Activated naive CD8-positive, alpha-beta T cell treated with anti-CD3 and anti-CD28 coated beads, Interleukin-2, amount 10 ng/mL, durations not matched to agents 7 days and 5 days (primary cell): ENCODE measurements at places on chromosomes 3 and 15.

DNA sequence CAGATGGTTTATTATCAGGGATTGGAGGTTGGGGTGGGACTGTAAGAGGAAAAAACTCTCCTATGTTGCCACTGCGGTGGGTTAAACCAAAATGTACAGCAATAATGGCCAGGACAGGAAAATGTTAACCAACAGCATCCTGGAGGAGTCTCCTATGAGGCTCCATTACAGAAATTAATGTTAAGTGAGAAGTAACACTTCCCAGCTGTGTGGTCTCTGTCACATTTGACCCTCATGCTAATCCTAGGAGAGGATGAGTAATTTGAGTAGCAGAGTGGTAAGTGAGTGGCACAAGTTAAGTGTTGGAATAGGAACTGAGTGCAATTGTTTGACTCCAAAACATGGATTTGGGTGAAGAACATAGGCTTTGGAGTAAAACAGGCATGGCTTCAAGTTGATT, 39.0 kb downstream of the ARHGEF3 start:
- no peak for DNase-seq
- H3K4me3 ChIP-seq, result no peak overlapping the region
- H3K4me1 ChIP-seq, result peaks cover 68% of the 10 kb centered on the region
- peaks cover 72% of the 10 kb centered on the region for H3K36me3 ChIP-seq
- H3K27me3 ChIP-seq, result no peaks in the 10 kb centered on the region
- H3K27ac ChIP-seq, result peak overlapping the region; percentile 38

DNA sequence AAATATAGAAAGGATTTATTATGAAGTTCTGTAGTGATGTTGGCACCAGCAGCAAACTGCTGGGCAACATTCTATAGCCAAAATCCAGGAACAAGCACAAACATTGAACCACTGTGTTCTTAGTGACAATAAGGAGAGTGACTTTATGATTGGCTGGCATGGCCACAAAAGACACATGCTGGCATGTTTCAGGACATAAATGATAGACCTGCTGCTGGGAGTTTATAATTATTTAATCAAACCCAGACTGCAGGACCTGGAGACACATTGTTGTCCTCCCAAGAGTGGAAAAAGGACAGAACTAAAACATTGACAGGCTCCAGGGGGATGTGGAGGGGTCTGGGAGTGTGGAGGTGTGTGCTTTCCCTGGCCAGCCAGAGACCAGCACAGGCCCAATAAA, 255.3 kb upstream of the LRTM1 start:
- H3K4me3 ChIP-seq, result no peak overlapping the region
- no peak overlapping the region for H3K27ac ChIP-seq
- H3K4me1 ChIP-seq, result no peaks in the 10 kb centered on the region
- no peaks in the 10 kb centered on the region for H3K27me3 ChIP-seq
- H3K36me3 ChIP-seq, result no peaks in the 10 kb centered on the region
- DNase-seq, result no peak

DNA sequence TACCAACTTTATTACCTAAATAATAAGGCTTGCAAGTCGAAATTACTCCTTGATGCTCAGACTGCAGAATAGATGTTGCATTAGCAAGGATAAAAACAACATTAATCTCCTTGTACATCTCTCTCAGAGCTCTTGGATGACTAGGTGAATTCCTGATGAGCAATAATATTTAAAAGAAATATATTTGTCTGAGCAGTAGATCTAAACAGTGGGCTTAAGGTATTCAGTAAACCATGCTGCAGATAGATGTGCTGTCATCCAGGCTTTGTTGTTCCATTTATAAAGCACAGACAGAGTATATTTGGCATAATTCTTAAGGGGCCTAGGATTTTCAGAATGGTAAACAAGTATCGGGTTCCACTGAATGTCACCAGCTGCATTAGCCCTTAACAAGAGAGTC, 257.1 kb downstream of the TUSC7 start:
- no peak for DNase-seq
- H3K36me3 ChIP-seq, result no peaks in the 10 kb centered on the region
- H3K27ac ChIP-seq, result no peak overlapping the region
- no peak overlapping the region for H3K4me3 ChIP-seq
- no peaks in the 10 kb centered on the region for H3K4me1 ChIP-seq
- H3K27me3 ChIP-seq, result no peaks in the 10 kb centered on the region

GRCh38 chr3:117165601-117166051, 456.0 kb downstream of the TUSC7 start:
- no peaks in the 10 kb centered on the region for H3K36me3 ChIP-seq
- no peak overlapping the region for H3K4me3 ChIP-seq
- H3K4me1 ChIP-seq, result no peaks in the 10 kb centered on the region
- H3K27me3 ChIP-seq, result no peaks in the 10 kb centered on the region
- no peak overlapping the region for H3K27ac ChIP-seq
- DNase-seq, result no peak

DNA sequence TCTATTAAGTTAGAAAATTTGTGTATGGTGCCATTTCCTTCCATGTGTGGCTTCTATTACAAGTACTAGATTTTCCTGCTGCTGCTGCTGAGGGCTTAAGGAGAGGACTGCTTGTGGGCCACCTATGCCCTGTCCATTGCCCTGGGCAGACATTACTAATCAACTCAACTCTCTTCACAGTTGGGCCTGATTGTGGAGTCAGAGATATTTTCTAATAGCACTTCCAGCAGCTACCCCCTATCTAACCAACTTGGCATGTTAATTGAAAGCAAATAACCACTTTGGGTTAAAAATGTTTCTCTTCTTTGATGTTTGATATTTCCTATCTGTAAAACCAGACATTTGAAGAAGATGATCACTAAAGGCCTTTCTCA, 242.0 kb downstream of the EDEM1 start:
- no peak for DNase-seq
- no peak overlapping the region for H3K27ac ChIP-seq
- H3K36me3 ChIP-seq, result no peaks in the 10 kb centered on the region
- H3K4me1 ChIP-seq, result peaks cover 4% of the 10 kb centered on the region
- peaks cover 7% of the 10 kb centered on the region for H3K27me3 ChIP-seq
- no peak overlapping the region for H3K4me3 ChIP-seq

GRCh38 chr3:46693892-46694226, 380 bp upstream of the ALS2CL start:
- peak overlapping the region; percentile 39 for H3K4me3 ChIP-seq
- H3K36me3 ChIP-seq, result no peaks in the 10 kb centered on the region
- H3K4me1 ChIP-seq, result peaks cover 24% of the 10 kb centered on the region
- H3K27me3 ChIP-seq, result peaks cover 11% of the 10 kb centered on the region

GRCh38 chr15:98692213-98692612, 43.9 kb downstream of the IGF1R start:
- no peak for DNase-seq
- H3K4me3 ChIP-seq, result no peak overlapping the region
- no peaks in the 10 kb centered on the region for H3K36me3 ChIP-seq

DNA sequence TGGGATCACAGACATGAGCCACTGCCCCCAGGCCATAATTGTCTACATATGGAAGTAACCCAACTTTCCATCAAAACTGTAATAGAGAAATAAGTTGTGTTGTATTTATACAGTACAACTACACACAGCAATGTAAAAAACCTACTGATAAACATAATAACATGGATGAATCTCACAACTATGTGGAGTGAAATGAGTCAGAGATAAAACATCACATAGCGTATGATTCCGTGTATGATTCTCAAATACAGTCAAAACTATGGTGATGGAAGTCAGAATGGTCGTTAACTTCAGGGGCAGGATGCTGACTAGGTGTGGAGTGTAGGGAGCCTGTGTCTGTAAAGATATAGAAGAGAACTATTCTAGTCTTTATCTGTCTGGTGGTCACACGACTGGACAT, 332.7 kb upstream of the SLCO3A1 start:
- no peaks in the 10 kb centered on the region for H3K27me3 ChIP-seq
- H3K36me3 ChIP-seq, result peaks cover 26% of the 10 kb centered on the region
- H3K27ac ChIP-seq, result no peak overlapping the region

- H3K27ac ChIP-seq, result no peak overlapping the region
Observed at GRCh38 chr15:94607176-94607654, 375.9 kb downstream of the MCTP2 start.

DNA sequence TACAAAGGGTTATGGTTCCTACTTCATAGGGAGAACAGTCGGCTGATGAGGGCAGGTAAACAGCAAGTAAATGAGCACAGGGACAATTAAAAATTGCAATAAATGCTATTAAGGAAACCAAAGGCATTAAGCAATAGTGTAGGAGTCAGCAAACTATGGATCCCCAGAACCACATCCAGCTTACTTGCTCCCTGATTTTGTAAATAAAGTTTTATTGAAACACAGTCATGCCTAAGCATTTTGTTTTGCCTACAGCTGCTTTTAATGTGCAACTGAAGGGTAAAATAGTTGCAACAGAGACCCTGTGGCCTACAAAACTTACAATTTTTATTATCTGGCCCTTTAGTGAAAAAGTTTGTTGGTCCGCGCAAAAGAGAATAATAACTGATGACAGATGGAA, 351.2 kb upstream of the NR2F2 start:
- peaks cover 23% of the 10 kb centered on the region for H3K27me3 ChIP-seq
- no peaks in the 10 kb centered on the region for H3K4me1 ChIP-seq
- H3K4me3 ChIP-seq, result no peak overlapping the region

- no peak overlapping the region for H3K4me3 ChIP-seq
- no peak overlapping the region for H3K27ac ChIP-seq
- H3K36me3 ChIP-seq, result no peaks in the 10 kb centered on the region
- H3K4me1 ChIP-seq, result no peaks in the 10 kb centered on the region
- peaks cover 31% of the 10 kb centered on the region for H3K27me3 ChIP-seq
Observed at GRCh38 chr3:118833075-118833474, 201.6 kb downstream of the IGSF11 start.

- DNase-seq, result peak; percentile 63
- peaks cover 14% of the 10 kb centered on the region for H3K36me3 ChIP-seq
- H3K4me1 ChIP-seq, result peaks cover 11% of the 10 kb centered on the region
- H3K27me3 ChIP-seq, result peaks cover 10% of the 10 kb centered on the region
Observed at GRCh38 chr3:184371570-184372018, 6.4 kb downstream of the THPO start.

- H3K4me1 ChIP-seq, result peaks cover 5% of the 10 kb centered on the region
- no peaks in the 10 kb centered on the region for H3K36me3 ChIP-seq
- H3K27me3 ChIP-seq, result peaks cover 15% of the 10 kb centered on the region
- no peak for DNase-seq
- H3K27ac ChIP-seq, result no peak overlapping the region
Observed at GRCh38 chr15:57827021-57827420, 120.5 kb downstream of the POLR2M start.

DNA sequence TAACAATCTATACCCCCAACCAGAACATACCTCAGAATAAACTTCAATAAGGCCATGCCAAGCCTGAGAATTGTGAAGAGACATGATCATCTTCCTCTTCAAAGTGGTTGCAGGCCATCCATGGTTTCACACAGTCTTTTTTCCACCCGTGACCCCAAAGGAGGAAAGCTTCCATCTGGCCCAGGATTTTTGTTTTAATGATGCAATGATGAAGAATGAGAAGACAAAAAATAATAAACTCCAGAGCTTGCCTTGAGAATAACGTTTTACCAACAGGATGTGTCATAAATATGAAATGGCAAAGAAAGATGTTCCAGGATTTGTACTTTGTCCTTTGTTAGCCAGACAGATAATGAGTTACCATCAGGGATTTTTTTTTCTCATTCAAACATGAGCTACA, 201.9 kb downstream of the WNT5A start:
- no peak for DNase-seq
- H3K4me1 ChIP-seq, result no peaks in the 10 kb centered on the region
- H3K27me3 ChIP-seq, result no peaks in the 10 kb centered on the region
- H3K36me3 ChIP-seq, result no peaks in the 10 kb centered on the region
- no peak overlapping the region for H3K27ac ChIP-seq

GRCh38 chr3:140972833-140973232, 31.2 kb downstream of the SLC25A36 start:
- no peak overlapping the region for H3K4me3 ChIP-seq
- H3K4me1 ChIP-seq, result peaks cover 7% of the 10 kb centered on the region
- H3K27me3 ChIP-seq, result no peaks in the 10 kb centered on the region
- peaks cover 11% of the 10 kb centered on the region for H3K36me3 ChIP-seq
- no peak overlapping the region for H3K27ac ChIP-seq
